Type B pancreatic cell (in vitro differentiated cells): ENCODE measurements at places on chromosomes 6 and 20. TPM values are rescaled to one million over a fixed set of nuclear protein-coding genes. Genes with fewer than 3 reads are reported as not detected.
A peak's percentile ranks its signal among the peaks of the same experiment; 100 is the strongest.

Gene RNF182
- 2.8 and 12.3 TPM in 2 replicates for total RNA-seq

Gene CLPSL1
- total RNA-seq = not detected in 2 replicates

Gene MEP1A
- total RNA-seq = 3.6 and 22.4 TPM in 2 replicates

Gene PPP1R11
- total RNA-seq = 40.0 and 48.6 TPM in 2 replicates

Gene PDYN
- total RNA-seq = 0.19 TPM in 1 of 2 replicates, not detected in the other

Gene MEI4
- total RNA-seq = 0.29 and 1.1 TPM in 2 replicates

- H3K4me3 ChIP-seq = no peak overlapping the region
- no peak overlapping the region for H3K27ac ChIP-seq
- no peaks in the 10 kb centered on the region for H3K27me3 ChIP-seq
- no peak for DNase-seq
Observed at GRCh38 chr6:134063966-134064445, 11.6 kb upstream of the SLC2A12 start.

DNA sequence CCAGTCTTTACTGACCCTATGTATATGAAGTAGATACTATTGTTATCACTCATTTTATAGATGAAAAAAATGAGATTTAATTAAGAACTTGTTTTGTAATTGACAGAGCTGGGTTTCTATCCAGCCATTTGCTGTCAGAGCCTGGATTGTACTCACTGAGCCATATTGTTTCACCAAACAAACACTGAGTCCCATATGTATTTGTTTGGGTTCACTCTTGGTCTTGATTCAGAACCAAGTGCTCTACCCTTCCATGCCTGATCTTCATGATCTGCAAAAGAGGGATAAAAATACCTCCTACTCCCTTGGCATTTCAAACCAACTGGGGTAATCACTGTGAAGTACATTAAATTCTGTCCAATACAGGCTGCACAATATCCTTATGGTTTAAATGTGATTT, 52.4 kb downstream of the OPN5 start:
- no peaks in the 10 kb centered on the region for H3K36me3 ChIP-seq
- H3K4me1 ChIP-seq = no peaks in the 10 kb centered on the region
- no peak overlapping the region for H3K27ac ChIP-seq

DNA sequence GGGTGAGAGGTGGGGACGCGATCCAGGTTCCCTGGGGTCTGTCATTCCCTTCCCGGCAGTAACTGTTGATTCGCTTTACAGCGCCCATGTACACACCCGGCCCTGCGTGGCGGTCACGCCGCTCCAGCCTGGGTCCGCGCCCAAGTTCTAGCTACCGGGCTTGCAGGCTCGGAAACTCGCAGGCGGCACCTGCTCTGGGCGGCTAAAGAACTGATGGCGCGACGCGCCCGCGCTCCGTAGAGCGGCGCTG, 1.4 kb upstream of the POU3F2 start:
- no peaks in the 10 kb centered on the region for H3K36me3 ChIP-seq
- peak overlapping the region; percentile 86 for H3K4me3 ChIP-seq
- no peak overlapping the region for H3K27ac ChIP-seq
- peaks cover 24% of the 10 kb centered on the region for H3K4me1 ChIP-seq
- DNase-seq = peak; percentile 67
- peaks cover 93% of the 10 kb centered on the region for H3K27me3 ChIP-seq

- H3K4me3 ChIP-seq = no peak overlapping the region
- no peak overlapping the region for H3K27ac ChIP-seq
- no peaks in the 10 kb centered on the region for H3K36me3 ChIP-seq
- no peak for DNase-seq
- H3K4me1 ChIP-seq = peaks cover 9% of the 10 kb centered on the region
- H3K27me3 ChIP-seq = no peaks in the 10 kb centered on the region
Observed at GRCh38 chr20:62780696-62781095, 15.6 kb upstream of the MRGBP start.

DNA sequence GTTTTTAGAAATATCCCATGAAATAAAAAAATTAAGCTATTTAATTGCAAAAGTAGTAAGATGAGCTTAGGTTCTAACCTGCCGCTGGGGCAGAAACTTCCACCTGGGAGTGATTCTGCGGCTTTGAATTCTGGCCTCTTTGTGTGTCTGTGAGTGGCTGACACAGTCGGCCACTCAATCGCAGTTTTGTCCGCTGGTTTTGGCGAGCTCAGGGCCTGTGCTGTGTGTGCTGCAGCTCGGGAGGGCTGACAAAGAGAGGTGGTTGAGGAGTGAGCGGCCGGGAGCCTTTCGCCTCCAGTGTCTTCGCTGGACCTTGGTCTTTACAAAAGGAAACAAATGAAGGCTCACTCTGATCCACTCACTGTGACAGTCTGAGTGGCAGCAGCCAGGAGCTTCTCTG, 128.4 kb downstream of the TIAM2 start:
- peaks cover 4% of the 10 kb centered on the region for H3K27me3 ChIP-seq
- peaks cover 36% of the 10 kb centered on the region for H3K4me1 ChIP-seq
- no peak overlapping the region for H3K4me3 ChIP-seq
- DNase-seq = no peak

- H3K27me3 ChIP-seq = no peaks in the 10 kb centered on the region
- H3K27ac ChIP-seq = no peak overlapping the region
- no peak overlapping the region for H3K4me3 ChIP-seq
Observed at GRCh38 chr6:37036146-37036545, 30.7 kb downstream of the FGD2 start.

GRCh38 chr6:3789896-3790558, 38.5 kb upstream of the PXDC1 start:
- DNase-seq = no peak
- H3K36me3 ChIP-seq = no peaks in the 10 kb centered on the region
- no peak overlapping the region for H3K4me3 ChIP-seq
- no peaks in the 10 kb centered on the region for H3K27me3 ChIP-seq
- no peaks in the 10 kb centered on the region for H3K4me1 ChIP-seq

DNA sequence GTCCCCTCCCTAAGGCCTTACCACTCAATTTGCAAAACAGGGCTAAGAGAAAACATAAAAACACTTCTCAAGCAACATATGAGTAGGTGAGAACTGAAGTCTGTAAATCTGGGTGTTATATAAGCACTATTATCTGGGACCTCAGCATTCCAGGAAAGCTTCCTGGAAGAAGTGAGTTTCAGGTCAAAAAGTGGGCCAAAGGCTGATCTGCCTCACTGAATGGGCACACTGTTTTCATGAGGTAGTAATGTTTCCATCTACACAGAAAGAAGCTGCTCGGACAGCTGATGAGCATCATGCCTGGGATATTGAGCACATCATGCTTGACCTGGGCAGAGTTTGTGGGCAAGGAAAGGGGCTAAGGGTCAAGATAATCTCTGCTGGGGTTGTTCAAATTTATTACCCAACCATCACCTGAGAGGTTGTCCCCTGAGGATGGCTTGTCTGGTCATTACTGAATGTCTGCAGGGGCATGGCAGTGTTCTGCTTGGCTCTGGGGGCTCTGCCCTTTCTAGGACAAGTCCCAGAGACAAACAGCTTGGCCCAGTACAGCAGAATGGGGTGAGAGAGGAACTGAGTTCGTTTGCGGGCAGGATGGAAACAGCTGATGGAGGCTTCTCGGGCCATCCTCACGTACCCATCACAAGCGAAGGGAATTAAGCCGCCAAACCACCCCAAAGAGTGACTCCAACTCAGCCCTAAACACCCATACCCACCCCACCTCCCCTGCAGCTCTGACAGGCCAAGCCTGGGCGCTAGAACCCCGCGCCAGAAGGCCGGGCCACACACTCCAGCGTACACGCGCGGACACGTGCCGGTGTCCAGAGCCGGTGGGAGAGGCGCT, 1.2 kb upstream of the SYNJ2 start:
- DNase-seq = no peak
- peak overlapping the region; percentile 67 for H3K27ac ChIP-seq
- H3K4me3 ChIP-seq = peak overlapping the region; percentile 82
- H3K36me3 ChIP-seq = no peaks in the 10 kb centered on the region

DNA sequence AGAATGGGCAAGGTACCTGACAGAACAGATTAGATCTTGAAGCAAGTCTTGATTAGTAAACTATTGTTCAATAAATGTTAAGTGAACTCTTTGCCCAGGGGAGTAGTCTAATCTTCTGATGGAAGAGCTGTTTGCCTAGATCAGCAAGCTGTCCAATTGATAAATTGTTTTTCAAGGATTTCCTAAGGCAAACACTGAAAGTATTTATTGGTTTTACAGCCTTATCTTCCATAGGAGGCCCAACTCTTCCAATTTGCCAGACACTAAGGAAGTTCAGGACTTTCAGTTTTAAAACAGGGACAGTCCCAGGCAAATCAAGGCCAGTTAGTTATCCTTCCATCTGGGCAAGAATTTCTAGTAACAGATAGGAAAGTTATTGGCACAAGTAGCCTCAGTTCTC, 1.8 kb upstream of the C6orf163 start:
- no peak for DNase-seq
- peak overlapping the region; percentile 9 for H3K4me3 ChIP-seq
- H3K4me1 ChIP-seq = peaks cover 22% of the 10 kb centered on the region
- peak overlapping the region; percentile 3 for H3K27ac ChIP-seq
- H3K27me3 ChIP-seq = no peaks in the 10 kb centered on the region
- H3K36me3 ChIP-seq = peaks cover 28% of the 10 kb centered on the region

DNA sequence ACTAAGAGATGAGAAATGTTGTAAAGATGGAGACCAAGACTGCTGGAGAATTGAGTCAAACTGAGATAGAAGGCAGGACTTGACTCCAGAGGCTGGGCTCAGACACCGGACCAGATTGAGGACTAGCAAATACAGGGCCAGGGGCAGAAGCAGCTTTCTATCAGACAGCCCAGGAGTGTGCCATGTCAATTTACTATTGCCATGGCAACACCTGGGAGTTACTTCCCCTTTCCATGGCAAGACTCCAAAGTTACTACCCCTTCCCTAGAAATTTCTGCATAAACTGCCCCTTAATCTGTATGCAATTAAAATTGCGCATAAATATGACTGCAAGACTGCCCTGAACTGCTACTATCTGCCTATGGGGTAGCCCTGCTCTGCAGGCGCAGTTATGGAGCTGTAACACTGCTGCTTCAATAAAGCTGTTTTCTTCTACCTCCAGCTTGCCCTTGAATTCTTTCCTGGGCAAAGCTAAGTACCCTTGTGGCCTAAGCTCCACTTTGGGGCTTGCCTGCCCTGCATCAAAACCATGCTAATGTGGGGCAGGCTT, 90.1 kb upstream of the EDN1 start:
- H3K27me3 ChIP-seq = no peaks in the 10 kb centered on the region
- no peak overlapping the region for H3K4me3 ChIP-seq
- DNase-seq = no peak
- no peaks in the 10 kb centered on the region for H3K36me3 ChIP-seq
- H3K4me1 ChIP-seq = peaks cover 10% of the 10 kb centered on the region

- no peaks in the 10 kb centered on the region for H3K36me3 ChIP-seq
- no peak overlapping the region for H3K27ac ChIP-seq
- H3K4me1 ChIP-seq = no peaks in the 10 kb centered on the region
- no peak for DNase-seq
- H3K4me3 ChIP-seq = no peak overlapping the region
Observed at GRCh38 chr20:55784036-55784435, 221.3 kb downstream of the CBLN4 start.

DNA sequence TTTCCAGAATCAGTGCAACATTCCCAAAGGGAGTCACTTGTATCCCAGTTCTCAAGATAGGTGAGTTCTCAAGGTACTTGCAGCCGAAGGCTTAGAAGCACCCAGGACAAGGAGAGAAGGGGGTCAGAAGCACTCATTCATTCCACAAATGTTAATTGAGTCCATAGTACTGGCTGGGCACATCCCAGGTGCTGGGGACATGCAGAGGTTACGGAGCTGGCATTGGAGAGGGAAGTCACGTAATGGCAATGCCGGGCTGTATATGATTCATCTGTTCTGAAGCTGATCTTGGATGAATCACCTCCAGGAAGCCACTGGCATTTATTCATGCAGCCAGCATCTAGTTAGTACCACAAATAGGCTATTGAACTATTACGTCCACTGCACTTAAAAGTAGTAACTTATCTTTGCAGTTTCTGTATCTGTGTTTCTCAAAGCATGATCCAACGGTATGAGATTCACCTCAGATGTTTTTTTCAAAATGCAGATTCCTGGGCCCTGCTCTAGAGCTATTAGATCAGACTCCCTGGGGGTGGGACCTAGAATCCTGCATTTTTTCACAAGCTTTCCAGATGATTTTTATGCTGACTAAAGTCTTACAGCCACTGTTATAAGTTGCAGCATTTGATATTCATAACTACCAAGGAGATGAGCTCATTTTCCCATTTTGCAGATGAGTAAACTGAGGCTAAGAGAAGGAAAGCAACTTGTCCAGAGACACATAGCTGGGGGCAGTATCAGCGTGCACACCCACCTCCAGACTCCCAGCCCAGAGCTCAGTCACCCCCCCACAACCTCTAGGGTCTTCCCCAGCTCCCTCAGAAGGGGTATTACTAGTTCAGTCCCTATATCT, 44.1 kb upstream of the ID1 start:
- H3K27me3 ChIP-seq = no peaks in the 10 kb centered on the region
- H3K4me3 ChIP-seq = no peak overlapping the region
- DNase-seq = no peak
- peaks cover 42% of the 10 kb centered on the region for H3K4me1 ChIP-seq

DNA sequence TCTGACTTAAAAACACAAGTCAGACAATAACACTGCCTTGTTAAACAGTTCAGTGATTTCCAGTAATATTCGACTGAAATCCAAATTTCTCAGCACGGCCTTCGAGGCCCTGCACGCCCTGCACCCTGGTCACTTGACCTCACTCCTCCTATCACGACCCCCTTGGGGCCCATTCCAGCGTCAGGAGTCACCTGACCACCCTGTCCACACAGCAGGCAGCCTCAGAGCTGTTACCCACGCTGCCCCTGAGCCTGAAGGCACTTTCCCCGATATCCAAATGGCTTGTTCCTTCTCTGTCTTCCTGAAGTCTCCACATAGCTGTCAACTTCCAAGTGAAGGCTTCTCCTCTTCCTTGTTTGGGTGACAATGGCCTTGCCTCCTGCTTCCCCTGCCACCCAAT, 33.1 kb upstream of the SMOC2 start:
- no peaks in the 10 kb centered on the region for H3K4me1 ChIP-seq
- no peaks in the 10 kb centered on the region for H3K27me3 ChIP-seq
- H3K36me3 ChIP-seq = no peaks in the 10 kb centered on the region
- H3K4me3 ChIP-seq = no peak overlapping the region
- H3K27ac ChIP-seq = no peak overlapping the region
- DNase-seq = no peak

DNA sequence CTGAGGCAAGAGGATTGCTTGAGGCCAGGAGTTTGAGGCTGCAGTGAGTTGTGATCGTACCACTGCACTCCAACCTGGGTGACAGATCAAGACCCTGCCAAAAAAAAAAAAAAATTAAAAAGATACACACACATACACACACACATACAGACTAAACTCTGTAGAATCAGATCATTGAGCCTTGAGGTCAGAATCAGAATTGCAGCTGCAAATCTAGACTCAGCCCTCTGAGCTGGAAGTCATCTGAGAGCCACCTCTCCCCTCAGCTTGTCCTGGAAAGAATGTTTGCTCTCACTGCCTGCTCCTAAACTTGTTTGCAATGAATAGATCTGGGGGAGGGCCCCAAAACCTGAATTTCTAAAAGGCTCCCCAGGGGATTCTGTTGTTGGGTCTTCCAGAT, 41.4 kb upstream of the ANGPT4 start:
- DNase-seq = no peak
- no peaks in the 10 kb centered on the region for H3K36me3 ChIP-seq
- no peaks in the 10 kb centered on the region for H3K4me1 ChIP-seq
- H3K27ac ChIP-seq = no peak overlapping the region

GRCh38 chr20:25496968-25497401, 88.3 kb downstream of the NINL start:
- no peak overlapping the region for H3K4me3 ChIP-seq
- H3K36me3 ChIP-seq = peaks cover 5% of the 10 kb centered on the region
- H3K4me1 ChIP-seq = no peaks in the 10 kb centered on the region
- no peaks in the 10 kb centered on the region for H3K27me3 ChIP-seq
- H3K27ac ChIP-seq = peak overlapping the region; percentile 50

GRCh38 chr6:157571269-157571668, 190.3 kb downstream of the ZDHHC14 start:
- no peak overlapping the region for H3K4me3 ChIP-seq
- H3K36me3 ChIP-seq = no peaks in the 10 kb centered on the region
- DNase-seq = no peak
- no peak overlapping the region for H3K27ac ChIP-seq
- H3K27me3 ChIP-seq = no peaks in the 10 kb centered on the region
